ENCODE measurements at places on chromosomes 1 and 21. TPM values are rescaled to one million over a fixed set of nuclear protein-coding genes. Genes with fewer than 3 reads are reported as not detected.

The GBP6 gene
- 2.2 TPM for total RNA-seq

The TMEM269 gene
- 1.0 TPM for total RNA-seq

The DDR2 gene
- 0.35 TPM for total RNA-seq

The S100A16 gene
- total RNA-seq: 226 TPM

The GJC2 gene
- 3.4 TPM for total RNA-seq

The LIN28A gene
- total RNA-seq: not detected

DNA sequence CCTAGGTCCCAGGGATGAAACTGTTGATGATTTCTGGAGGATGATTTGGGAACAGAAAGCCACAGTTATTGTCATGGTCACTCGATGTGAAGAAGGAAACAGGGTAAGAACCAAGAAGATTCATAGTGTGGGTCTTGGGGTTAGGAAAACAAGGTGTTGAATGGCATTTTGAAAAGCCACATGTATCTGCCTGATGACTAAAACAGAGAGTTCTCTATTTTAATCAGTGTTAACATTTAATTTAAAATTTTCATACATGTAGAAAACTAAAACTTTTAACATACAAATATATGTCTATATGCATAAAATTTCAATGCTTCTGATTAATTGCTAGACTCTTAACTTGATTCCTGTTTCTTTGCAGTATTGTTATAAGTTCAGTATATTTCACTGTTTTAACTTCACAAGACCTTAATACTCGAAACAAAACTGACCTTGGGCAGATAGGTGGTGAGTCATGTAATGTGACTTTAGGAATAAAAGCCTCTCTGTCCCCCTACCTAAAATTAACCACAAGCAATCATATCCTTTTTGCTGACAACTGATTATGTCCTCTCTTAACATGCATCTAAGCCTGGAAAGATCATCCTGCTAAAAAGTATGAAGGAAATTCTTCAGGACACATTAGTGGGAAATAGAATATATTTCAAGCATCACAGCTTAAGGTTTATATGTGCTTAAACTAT, 95.6 kb downstream of the PTPRC start:
- DNase-seq: no peak

DNA sequence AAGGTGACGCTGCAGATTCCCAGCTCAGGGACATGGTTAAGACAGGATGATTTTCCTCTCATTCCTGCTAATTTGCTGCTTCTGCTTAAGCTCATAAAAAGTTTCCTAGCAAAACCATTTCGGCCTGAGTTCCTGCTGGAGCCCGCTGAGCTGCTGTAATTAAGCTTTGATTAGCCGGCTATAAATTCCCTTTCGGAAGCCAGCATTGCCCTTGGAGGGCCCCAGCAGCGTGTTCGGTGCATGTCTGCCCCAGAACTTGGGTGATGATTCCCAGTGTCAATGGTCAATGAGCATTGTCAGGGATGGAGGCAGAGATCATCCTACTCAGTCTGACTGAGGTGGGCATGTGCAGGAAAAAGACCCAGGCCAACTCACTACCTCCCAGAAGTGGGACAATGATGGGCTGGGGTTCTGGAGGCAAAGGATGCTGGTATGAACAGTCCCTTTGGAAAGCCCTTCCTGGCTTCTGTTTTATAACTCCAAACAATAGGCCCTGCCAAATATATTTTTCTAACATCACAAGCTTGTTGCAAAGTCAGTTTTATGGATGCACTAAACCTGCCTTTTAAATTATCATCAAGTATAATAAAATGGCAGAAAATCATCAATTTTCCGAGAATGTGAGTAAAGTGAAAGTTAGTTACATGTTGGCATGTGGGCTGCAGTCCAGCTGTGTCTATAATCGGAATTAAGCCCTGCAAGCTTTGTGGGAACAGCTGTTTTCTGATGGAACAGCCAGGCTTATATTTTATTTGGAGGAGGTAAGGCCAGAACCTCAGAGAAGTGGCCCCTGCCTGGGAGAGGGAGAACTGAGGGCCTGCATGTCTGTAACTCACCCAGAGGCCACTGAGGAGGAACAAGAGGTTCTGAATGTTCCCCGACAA, 257.1 kb downstream of the GRIK3 start:
- no peak for DNase-seq

DNA sequence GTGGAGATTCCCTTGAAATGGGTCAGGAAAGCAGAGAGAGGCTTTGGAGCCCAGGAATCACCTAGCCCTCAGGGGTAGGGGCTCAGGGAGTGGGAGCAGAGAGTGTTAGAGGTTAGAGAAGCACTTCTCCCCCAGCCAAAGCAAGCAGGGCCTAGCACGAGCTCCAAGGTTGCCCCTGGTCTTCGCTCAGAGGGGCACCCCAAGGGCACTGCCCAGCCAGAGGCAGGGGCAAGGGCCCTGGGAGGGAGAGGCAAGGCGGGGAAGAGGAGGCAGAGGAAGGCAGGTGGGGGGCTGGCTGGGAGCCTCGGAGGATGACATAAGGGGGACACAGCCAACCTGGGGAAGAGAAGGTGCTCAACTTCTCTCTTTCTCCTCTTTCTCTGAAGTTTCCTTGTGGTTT, 71.9 kb downstream of the CASZ1 start:
- DNase-seq: no peak

- no peak for DNase-seq
Measured at GRCh38 chr1:119587341-119587740, 60.7 kb downstream of the ZNF697 start.

DNA sequence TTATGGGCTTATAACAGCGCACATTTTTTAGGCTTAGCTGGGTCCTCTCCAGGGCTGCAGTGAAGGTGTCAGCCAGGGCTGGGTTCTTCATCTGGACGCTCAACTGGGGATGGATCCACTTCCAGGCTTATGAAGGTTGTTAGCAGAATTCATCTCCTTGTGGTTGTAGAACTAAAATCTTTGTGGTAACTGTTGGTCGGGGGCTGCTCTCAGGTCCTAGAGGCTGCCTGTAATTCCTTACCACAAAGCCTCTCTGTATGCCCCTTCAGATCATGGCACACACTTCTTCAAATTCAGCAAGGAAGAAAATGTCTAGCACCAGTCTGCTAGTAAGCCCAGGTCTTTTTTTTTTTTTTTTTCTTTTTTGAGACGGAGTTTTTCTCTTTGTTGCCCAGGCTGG, 40.9 kb upstream of the EPS8L3 start:
- DNase-seq: no peak

DNA sequence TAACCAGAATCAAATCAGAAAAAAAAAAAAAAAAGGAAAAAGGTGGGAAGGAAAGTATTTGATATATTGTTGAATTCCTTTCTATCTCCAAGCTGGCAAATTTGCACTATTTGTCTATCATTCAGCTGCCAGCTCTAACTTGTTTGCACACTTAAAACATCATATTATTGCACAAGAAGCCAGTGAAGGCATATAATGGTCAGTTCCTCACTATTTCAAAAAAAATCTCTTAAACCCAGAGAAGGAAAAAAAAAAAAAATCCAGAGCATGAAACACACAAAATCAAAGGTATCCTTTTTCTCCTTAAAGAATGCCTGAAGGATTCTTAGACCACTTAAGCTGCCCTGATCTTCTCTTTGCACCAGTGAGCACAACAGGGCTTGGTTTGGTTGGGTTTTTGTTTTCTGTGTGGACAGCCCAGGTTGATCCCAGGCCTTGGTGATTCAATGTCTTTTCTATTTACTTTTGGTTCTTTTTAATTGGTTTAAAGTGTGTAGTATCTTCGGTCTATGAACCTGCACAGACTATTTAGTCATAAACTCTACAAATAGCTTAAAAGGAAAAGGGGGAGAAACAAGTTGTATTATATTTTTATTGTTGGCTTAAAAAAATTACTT, 40.2 kb downstream of the DUSP10 start:
- DNase-seq: no peak

The MEX3A gene
- total RNA-seq: 6.6 TPM

The AQP10 gene
- not detected for total RNA-seq

The TINAGL1 gene
- total RNA-seq: 191 TPM

The NUP210L gene
- total RNA-seq: not detected

DNA sequence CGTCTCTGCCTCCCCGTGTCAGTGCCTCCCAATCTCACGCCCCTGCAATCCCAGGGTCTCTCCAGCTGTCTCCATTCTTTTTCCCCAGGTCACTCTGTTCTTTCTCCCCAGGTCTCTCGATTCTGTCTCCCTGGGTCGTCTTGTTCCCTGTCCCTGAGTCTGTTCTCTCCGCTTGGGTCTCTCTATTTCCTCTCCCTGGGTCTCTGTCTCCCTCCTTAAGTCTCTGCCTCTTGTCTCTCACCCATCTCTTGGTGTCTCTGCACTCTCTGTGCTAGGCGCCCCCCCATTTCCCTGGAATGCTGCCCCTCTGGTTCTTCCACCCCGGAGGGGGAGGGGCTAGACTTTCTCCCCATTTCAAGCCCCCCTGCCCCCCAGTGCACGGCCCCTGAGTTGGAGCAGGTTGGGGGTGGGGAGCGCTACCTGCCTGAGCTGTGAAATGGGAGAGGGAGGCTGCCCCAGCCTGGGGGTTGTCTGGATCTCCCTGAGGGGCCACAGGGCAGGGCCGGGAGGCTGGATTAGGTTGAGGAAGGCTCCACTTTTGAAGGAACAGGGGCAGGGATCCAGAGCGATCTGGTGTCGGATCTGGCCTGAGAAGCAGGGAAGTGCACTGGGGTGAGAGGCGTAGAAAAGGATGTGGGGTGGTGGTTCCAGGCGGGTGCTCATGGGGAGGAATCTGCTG, 1.4 kb downstream of the PTPRF start:
- peak; percentile 41 for DNase-seq

- no peak for DNase-seq
Measured at GRCh38 chr21:16421007-16421406, 691.2 kb downstream of the USP25 start.

GRCh38 chr1:5274527-5274926, 620.1 kb downstream of the AJAP1 start:
- DNase-seq: no peak

- no peak for DNase-seq
Measured at GRCh38 chr1:186491336-186491735, 30.4 kb upstream of the PDC start.

DNA sequence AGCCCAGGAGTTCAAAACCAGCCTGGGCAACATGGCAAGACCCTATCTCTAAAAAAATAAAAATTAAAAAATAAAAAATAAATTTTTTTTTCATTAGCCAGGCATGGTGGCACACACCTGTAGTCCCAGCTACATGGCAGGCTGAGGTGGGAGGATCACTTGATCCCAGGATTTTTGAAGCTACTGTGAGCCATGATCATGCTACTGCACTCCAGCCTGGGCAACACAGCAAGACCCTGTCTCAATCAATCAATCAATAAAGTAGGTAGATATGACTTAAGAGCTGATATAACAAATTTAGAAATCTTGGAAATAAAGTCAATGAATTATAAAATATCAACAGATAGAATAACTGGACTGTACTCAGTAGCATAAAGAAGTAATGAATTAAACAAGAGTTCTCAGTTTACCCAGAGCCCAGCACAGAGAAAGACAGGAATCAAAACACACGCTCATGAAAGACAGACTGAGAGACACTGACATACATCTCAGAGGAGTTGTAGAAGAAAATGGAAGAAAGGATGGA, 69.7 kb downstream of the LRRC8C start:
- DNase-seq: no peak

GRCh38 chr1:17564458-17565393, 25.2 kb downstream of the ARHGEF10L start:
- no peak for DNase-seq

DNA sequence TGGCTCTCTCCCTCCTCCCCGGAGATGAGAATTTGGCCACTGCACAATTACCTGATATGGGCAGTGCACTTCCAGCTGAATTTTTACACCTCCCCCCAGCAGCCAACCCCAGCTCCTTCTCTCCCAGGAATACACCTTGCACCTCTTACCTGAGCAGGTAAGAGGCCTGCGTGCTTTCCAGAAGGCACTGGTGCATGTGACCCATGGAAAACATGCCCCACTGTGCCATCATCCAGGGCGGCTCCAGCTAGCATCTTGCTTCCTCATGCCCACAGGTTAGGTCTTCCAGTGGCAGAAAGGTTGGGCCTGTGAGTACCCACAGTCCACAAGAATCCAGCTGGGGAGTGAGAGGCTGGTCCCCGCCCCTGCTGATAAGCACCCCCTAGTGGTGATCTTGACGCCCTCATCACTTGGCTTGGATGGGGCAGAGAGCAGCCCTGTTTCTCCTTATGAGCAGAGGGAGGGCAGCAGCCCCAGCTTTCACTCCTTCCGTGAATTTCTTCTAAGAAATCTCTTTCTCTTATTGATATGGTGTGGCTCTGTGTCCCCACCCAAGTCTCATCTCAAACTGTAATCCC, 57.8 kb downstream of the EDARADD start:
- no peak for DNase-seq

GRCh38 chr1:18530587-18531502, 50.1 kb downstream of the KLHDC7A start:
- no peak for DNase-seq
